Adrenal gland (tissue), 19 donors: ENCODE measurements at places on chromosomes 4 and X. TPM values are rescaled to one million over a fixed set of nuclear protein-coding genes. Genes with fewer than 3 reads are reported as not detected.

- no peaks in the 10 kb centered on the region for H3K36me3 ChIP-seq
- no peaks in the 10 kb centered on the region for H3K4me1 ChIP-seq
- no peaks in the 10 kb centered on the region for H3K27me3 ChIP-seq
- no peak overlapping the region for H3K27ac ChIP-seq
- no peak overlapping the region for H3K4me3 ChIP-seq
These were observed 638.1 kb upstream of the BOD1L1 start for GRCh38 chr4:14265651-14266050.

DNA sequence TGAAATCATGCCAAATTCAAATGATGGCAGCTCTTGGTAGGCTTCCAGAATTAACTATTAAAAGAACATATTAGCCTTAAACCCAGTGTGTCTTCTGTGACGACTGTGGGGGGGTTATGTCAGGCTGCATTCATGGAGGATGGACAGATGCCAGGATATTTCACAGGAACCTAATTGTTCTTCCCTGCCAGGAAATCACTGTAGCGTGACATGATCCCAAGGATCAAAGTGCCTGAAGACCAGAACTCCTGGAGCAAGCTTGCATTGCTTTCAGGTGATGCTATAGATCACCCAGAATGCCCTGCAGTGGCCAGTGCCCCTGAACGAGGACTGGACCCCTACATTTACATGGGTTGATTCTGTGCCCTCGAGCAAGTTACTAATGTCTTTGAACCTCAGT, 1093.0 kb upstream of the TENM3 start:
- no peak overlapping the region for H3K4me3 ChIP-seq
- DNase-seq: no peak
- H3K27ac ChIP-seq: no peak overlapping the region
- no peaks in the 10 kb centered on the region for H3K27me3 ChIP-seq
- H3K4me1 ChIP-seq: no peaks in the 10 kb centered on the region

GRCh38 chr4:8478371-8478770, 37.8 kb downstream of the TRMT44 start:
- H3K4me1 ChIP-seq: no peaks in the 10 kb centered on the region
- no peak overlapping the region for H3K27ac ChIP-seq
- no peak overlapping the region for H3K4me3 ChIP-seq
- H3K27me3 ChIP-seq: no peaks in the 10 kb centered on the region

DNA sequence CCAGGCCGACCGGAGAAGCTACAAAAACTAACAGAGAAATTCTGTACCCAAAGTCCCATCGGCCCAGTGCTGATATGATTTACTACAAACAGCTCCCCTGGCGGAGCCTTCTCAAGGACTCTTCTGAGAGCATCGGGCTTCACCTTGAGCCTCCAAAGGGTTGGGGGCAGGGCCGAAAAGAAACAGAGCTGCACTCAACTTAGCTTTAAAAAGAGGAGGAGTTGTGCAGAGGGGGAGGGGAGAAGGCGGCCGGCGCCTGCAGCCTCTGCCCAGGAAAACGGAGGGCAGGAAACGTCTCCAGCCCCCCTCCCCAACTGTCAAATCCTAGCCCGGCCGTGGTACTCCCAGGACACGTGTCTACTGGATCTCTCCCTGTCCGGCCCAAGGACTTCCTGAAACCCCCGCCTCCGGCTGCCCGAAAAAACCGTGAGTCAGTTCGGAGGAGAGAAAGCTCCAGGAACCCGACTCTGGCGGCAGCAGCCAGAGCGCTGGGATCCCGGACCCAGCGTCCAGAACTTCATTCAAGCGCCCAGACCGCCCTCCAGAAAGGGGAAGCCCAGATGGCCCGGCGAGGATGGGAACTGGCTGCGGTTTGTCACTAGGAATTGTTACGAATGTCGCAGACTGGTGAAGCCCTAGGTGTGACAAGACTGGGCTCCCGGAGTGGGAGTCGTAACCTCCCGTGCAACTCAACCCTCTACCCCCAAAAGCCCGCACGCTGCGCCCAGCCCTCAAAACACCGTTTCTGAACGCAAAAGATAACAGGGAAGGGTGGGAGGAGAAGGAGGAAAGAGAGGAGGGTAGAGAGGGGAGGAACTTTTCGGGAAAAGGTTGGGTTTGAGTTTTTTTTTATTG, 973 bp downstream of the ADAMTS3 start:
- H3K4me1 ChIP-seq: no peaks in the 10 kb centered on the region
- peak overlapping the region; percentile 57 for H3K27ac ChIP-seq
- H3K36me3 ChIP-seq: no peaks in the 10 kb centered on the region
- peak; percentile 95 for DNase-seq
- no peak overlapping the region for H3K4me3 ChIP-seq
- no peaks in the 10 kb centered on the region for H3K27me3 ChIP-seq

- no peak overlapping the region for H3K4me3 ChIP-seq
- no peaks in the 10 kb centered on the region for H3K36me3 ChIP-seq
- H3K27me3 ChIP-seq: no peaks in the 10 kb centered on the region
- no peaks in the 10 kb centered on the region for H3K4me1 ChIP-seq
- H3K27ac ChIP-seq: no peak overlapping the region
These were observed 333.2 kb downstream of the ARHGAP10 start for GRCh38 chr4:148065075-148065474.

GRCh38 chr4:186294160-186294559, 28.2 kb downstream of the F11 start:
- H3K4me3 ChIP-seq: no peak overlapping the region
- H3K4me1 ChIP-seq: no peaks in the 10 kb centered on the region
- no peaks in the 10 kb centered on the region for H3K36me3 ChIP-seq
- DNase-seq: no peak
- H3K27me3 ChIP-seq: peaks cover 18% of the 10 kb centered on the region

GRCh38 chrX:151268836-151269235, 92.5 kb downstream of the GPR50 start:
- no peaks in the 10 kb centered on the region for H3K27me3 ChIP-seq
- H3K36me3 ChIP-seq: no peaks in the 10 kb centered on the region
- H3K27ac ChIP-seq: no peak overlapping the region
- H3K4me1 ChIP-seq: no peaks in the 10 kb centered on the region

The RBMXL3 gene
- polyA plus RNA-seq: not detected
